Foreskin keratinocyte (primary cell): ENCODE measurements at places on chromosomes 13 and 19. TPM values are rescaled to one million over a fixed set of nuclear protein-coding genes. Genes with fewer than 3 reads are reported as not detected.

GRCh38 chr19:56603829-56604228 lies 8.7 kb downstream of the ZNF71 start:
- no peak for DNase-seq

GRCh38 chr19:21092109-21092508 lies 10.1 kb downstream of the ZNF714 start:
- DNase-seq, result no peak

DNA sequence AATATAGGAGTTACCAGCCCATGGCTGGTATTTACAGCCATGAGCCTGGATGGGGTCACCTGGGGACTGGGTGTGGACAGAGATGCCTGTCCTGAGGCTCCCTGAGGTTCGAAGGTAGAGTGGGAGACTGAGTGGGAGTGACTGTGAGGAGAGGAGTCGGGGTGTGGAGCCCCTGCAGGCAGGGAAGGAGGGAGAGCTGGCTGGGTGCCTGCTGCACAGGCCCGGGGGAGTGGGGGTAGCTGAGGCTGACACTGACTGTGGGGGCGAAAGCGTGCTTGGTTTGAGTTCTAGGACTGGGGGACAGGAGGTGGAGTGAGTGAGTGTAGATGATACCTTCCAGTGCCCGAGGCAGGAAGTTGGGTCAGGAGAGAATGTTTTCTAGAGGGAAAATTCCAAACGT lies 7.1 kb downstream of the RAB11B start:
- DNase-seq, result no peak

GRCh38 chr19:42345191-42345812 lies 19.9 kb downstream of the MEGF8 start:
- DNase-seq, result no peak

MIER2 gene
- total RNA-seq, result 23.5 and 27.8 TPM in 2 replicates

CRX gene
- not detected in 2 replicates for total RNA-seq

NPAS1 gene
- 0.35 and 0.44 TPM in 2 replicates for total RNA-seq

SCEL gene
- 2.4 and 4.0 TPM in 2 replicates for total RNA-seq

SLITRK5 gene
- total RNA-seq, result 0.11 and 0.17 TPM in 2 replicates

CEACAM7 gene
- total RNA-seq, result not detected in 2 replicates
